ENCODE measurements at places on chromosomes 1 and 21. TPM values are rescaled to one million over a fixed set of nuclear protein-coding genes. Genes with fewer than 3 reads are reported as not detected.

The PSMD4 gene
- 166 TPM for polyA plus RNA-seq

The SOX13 gene
- 60.2 TPM for polyA plus RNA-seq

- DNase-seq: no peak
Measured at GRCh38 chr1:37239225-37239740, 205.0 kb upstream of the GRIK3 start.

- no peak for DNase-seq
Measured at GRCh38 chr1:2529784-2530512, at the start of gene HES5. HES5 (minus strand) TSS chr1:2530263; CDS start chr1:2530164, 99 bp downstream.

GRCh38 chr21:29299916-29300806 is 1.4 kb downstream of the BACH1 start:
- DNase-seq: peak; percentile 50

DNA sequence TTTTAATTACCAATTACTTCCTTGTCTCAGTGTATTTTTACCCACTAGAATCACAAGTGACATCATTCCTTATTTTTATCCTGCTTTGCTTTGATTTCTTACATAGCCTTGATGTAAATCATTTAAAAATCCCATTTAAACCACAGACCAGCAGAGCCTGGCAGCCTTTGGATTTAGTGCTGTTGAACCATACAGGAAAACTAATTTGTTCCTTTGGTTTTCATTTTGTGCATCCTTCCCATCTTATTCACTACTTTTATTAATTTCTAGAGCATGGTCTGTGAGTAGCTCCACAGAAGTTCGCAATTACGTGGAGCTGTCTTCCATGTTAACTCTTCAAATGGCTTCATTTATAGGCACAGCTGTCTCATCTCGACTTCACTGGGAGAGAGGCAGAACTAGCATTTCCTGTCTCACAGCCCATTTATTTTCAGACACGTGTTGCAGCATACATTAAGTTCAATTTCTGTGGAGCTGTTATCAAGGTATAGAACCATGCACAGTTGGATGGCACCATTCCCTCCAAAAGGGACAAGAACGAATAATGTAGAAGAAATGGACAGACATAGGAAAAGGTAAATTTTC is 235.3 kb downstream of the MRPL39 start:
- DNase-seq: no peak

DNA sequence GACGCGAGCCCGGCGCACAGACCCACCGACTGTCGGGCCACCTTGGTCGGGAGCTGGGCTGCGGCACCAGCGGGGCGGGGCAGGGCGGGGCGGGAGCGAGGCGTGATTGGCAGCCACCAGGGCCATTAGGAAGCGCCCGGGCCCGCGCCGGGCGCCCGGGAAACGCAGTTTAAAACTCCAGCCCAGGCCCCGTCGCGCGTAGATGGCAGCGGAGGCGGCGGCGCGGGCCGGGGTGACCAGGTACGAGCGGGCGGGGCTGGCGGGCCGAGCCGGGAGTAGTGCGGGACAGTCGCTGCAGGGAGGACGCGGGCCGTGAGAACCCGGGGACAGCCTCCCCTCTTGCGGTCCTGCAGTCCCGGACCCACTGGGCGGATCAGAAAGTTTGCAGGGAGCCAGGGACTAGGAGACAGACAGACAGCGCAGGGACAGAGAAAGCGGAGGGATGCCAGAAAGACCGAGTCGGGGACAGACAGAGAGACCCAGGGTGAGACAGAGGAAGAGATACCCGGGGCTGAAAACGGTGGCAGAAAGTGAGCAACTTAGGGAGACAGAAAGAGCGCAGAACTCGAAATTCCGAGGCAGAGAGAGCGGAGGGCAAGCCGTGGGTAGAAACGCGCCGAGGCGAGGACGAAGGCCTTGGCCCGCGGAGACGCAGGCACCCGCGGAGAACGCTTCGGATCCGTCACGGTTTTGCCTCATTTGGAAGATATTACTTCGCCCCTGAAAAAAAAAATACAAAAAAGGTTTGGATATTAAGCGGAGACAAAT is at the start of gene DMBX1:
DMBX1 (plus strand) TSS at position 199 of the 768 bp plus-strand sequence. CDS start 17,175 bp downstream, outside the sequence.
- DNase-seq: no peak
